Esophagus mucosa (tissue), 1 donor: ENCODE measurements at places on chromosomes 5 and 9. TPM values are rescaled to one million over a fixed set of nuclear protein-coding genes. Genes with fewer than 3 reads are reported as not detected.

Gene GOLGA1
- 17.6 TPM for total RNA-seq

Gene CDKN2AIPNL
- 19.4 TPM for total RNA-seq

Gene FOXD4L5
- total RNA-seq = not detected

Gene F12
- total RNA-seq = 32.8 TPM

Gene TOR1A
- total RNA-seq = 15.5 TPM

Gene ACTL7B
- total RNA-seq = not detected

Gene MARVELD2
- total RNA-seq = 25.7 TPM

Gene SKIC3
- 43.2 TPM for total RNA-seq

Gene ADGRV1
- 3.7 TPM for total RNA-seq

Gene TLR4
- 1.0 TPM for total RNA-seq

Gene WNT8A
- total RNA-seq = not detected

Gene HDHD3
- total RNA-seq = 41.2 TPM

Gene CCL21
- 18.5 TPM for total RNA-seq

Gene STKLD1
- total RNA-seq = 0.40 TPM

Gene LRRTM2
- total RNA-seq = 0.20 TPM

Gene SAPCD2
- 13.8 TPM for total RNA-seq

Gene RNF38
- total RNA-seq = 15.5 TPM

Gene PAEP
- total RNA-seq = not detected

Gene MZB1
- 3.3 TPM for total RNA-seq

Gene IL13
- not detected for total RNA-seq

Gene PHF24
- 0.48 TPM for total RNA-seq

Gene GDA
- 0.52 TPM for total RNA-seq

Gene PCDHA4
- total RNA-seq = 0.20 TPM

Gene NOXA1
- 5.5 TPM for total RNA-seq
